Hypothalamus (tissue), 51 donors: ENCODE measurements at places on chromosomes 16 and 17.

GRCh38 chr17:31437720-31438400 lies 46.4 kb downstream of the RAB11FIP4 start:
- DNase-seq = no peak

- DNase-seq = peak; percentile 71
Observed at GRCh38 chr17:1573932-1574696, 11.5 kb upstream of the PITPNA start.

- DNase-seq = no peak
Observed at GRCh38 chr17:34366529-34367107, 3.6 kb upstream of the CCL1 start.

DNA sequence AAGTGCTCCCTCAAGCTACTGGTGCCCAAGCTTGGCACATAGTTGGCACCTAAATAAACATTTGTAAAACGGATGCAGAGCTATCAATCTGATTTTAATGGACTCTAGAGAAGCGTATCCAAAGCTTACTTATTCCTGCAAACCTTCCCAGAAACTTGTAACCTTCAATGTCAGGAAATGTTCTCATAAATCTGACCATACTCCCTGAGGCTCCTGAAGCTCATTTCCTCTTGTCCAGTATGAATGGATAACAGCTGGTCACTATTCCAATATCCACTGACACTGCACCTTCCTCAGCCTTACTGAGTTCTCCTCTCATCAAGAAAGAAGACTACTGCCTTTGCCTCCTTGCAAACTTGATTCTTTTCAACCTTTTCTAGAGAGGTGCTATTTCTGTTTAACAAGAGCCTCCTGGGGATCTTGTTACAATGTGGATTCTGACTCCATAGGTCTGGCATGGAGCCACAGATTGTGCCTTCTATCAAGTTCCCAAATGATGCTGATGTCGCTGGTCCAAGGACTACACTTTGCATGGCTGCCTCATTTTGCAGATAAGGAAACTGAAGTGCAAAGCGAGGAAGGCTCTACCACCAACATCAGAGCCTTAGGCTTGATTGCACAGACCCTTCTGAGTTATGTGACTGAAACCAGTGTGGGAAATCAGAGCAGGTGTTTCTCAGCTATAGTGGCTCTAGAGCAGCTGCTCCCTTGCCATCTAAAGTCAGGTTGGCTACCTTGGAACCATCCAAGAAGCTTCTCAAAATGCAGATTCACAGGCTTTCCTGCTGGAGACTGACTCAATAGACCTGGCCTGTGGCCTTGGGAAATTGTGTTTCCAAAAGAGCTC lies 377.8 kb downstream of the SOX9 start:
- DNase-seq = no peak

- DNase-seq = no peak
Observed at GRCh38 chr17:83109793-83110645, 30.6 kb downstream of the METRNL start.

- DNase-seq = no peak
Observed at GRCh38 chr17:9220398-9221146, 199.3 kb downstream of the NTN1 start.

DNA sequence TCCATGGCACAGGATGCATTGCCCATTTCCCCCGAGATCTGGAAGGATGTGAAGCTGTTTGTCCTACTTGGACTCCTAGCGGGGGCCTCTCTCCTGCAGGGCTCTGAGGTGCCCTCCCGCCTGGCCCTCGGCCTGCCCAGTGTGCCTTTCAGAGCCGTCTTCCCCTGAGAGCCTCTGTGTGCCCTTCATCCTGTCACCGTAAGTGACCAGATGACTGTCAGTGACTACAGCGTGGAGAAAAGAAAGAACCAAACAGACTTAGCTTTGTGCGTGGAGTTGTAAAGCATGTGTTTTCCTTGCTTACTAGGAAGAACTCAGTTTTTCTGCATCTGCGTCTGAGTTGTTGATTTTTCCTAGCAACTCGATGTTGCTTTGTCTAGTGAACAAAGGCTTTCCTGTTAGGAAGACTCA lies 56.1 kb downstream of the BANP start:
- DNase-seq = no peak

DNA sequence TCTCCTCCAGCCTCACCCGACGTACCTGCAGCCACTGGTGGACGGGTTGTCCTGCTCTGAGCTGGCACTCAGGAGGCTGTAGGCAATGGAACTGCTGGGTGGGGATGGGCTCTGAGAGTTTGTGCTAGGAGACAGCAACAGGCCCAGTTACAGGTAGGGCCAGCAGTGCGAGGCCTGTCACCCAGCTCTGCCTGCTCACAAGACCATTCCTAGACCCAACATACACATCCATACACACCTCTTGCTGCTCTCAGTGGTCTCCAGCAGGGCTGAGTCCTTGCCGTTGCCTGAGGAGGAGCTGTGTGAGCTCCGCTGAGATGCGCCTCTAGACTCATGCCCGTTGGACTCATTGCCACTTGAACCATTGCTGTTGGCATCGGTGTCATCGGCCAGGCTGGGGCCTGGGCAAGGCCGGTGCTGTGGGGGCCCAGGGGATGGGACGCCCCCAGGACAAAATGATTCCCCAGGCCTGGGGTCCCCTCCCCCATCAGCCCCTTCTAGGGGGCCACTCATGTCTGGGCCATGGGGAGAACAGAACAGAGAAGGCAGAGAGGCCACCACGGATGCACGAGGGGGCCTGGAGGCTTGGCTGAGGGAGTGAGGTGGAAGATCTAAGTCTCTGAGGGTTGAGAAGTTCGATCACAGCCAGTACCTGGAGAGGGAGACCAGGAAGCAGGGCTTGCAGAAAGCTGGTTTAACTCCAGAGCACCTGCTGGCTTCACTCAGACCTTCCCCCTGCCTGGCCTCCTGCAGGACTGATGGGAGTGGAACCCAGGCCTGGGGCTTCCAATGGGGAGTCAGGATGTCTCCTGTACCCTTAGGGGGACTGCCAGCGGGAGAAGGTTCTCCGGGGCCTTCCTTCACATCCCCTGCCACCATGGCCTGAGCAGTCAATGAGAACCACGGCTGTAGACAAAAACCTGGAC lies 1.7 kb downstream of the PER1 start:
- no peak for DNase-seq

GRCh38 chr17:21373696-21374440 lies 2.3 kb upstream of the KCNJ12 start:
- no peak for DNase-seq

- no peak for DNase-seq
Observed at GRCh38 chr16:46743232-46743719, 4.9 kb downstream of the MYLK3 start.

- no peak for DNase-seq
Observed at GRCh38 chr17:62737513-62737912, 70.6 kb downstream of the MARCHF10 start.

- DNase-seq = no peak
Observed at GRCh38 chr17:34879146-34879545, 82.1 kb downstream of the CCT6B start.

GRCh38 chr17:62186841-62187240 lies 121.8 kb upstream of the MED13 start:
- no peak for DNase-seq

GRCh38 chr17:50033316-50033715 lies 22.6 kb upstream of the ITGA3 start:
- DNase-seq = no peak

DNA sequence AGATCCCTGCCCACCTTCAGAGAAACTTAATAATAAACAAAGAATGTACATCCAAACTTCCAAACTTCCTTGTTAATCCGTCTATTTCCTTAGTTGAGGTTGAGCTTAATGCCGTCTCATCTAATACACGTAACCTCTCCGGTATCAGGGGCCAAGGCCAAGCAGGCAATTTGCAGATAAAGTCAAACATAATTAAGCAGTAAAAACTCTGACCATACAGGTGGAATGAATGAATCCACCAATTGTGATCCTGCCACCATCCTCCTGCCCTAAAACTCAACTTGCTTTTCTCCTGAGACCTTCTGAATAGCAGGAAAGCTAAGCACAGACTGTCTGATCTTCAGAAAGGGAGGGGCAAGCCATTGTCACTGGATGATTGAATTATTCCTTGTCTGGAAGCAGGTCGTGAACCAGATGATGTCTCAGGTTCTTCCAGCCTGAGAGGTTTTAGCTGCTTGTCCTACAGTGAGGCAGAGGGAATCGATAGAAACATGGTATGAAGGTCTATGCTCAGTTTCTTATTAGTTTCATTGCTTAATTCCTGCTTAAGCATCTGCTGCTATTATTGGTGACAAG lies 1111.8 kb upstream of the EEF2KMT start:
- no peak for DNase-seq

- no peak for DNase-seq
Observed at GRCh38 chr16:3004781-3005284, 7.9 kb upstream of the CLDN9 start.

GRCh38 chr17:47907932-47908562 lies 12.0 kb downstream of the SP2 start:
- DNase-seq = no peak

DNA sequence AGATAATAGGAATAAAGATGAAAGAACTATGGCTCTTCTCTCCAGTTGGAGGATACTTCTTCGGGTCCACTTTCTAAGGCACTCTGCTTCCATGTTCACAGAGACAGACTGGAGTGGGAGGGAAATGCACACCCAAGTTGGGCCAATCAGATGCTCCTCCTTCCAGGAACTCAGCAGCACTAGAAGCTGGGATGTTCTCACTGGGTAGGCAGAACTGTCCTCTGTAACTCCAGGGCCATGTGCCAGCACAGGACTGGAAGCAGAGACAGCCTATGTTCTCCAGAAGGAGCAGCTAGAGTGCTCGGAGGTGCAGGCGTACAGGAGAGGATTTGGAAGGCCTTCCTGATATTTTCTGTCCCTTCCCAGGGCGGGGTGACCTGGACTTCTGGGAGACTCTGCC lies 49.9 kb upstream of the SREBF1 start:
- no peak for DNase-seq

DNA sequence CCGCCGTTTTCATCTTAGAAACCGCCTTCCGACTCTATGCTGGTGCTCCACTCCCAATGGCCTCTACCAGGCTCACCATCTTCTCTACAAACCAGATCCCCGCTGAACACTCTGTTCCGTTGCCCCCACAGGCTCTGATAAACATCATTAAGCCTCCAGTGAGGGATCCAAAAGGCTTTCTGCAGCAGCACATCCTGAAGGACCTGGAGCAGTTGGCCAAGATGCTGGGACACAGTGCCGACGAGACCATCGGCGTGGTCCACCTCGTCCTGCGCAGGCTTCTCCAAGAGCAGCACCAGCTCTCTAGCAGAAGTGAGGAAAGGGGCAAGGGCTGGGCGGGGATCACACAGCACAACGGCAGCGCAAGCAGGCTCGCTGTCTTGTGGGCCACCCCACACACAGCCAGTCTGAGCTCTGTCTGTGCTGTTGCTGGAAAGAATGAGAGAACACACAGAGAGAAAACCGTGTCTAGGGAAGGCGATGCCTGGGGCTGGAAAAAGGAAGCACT lies 33.5 kb upstream of the ENDOV start:
- DNase-seq = no peak

DNA sequence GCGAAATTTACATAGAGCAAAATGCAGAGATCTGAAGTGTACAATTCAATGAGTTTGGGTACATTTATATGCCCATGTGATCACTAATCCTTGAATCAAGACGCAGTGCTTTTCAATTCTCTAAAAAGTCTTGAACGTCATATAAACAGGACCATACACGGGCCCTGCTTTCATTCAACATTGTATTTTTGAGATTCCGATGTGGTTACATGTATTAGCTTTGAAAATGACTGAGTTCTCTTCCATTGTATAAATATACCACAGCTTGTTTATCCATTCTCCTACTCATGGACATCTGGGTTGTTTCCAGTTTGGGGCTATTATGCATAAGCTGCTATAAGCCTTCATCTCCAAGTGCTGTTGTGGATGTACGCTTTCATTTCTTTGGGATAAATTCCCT lies 45.5 kb downstream of the ZCCHC14 start:
- DNase-seq = no peak

DNA sequence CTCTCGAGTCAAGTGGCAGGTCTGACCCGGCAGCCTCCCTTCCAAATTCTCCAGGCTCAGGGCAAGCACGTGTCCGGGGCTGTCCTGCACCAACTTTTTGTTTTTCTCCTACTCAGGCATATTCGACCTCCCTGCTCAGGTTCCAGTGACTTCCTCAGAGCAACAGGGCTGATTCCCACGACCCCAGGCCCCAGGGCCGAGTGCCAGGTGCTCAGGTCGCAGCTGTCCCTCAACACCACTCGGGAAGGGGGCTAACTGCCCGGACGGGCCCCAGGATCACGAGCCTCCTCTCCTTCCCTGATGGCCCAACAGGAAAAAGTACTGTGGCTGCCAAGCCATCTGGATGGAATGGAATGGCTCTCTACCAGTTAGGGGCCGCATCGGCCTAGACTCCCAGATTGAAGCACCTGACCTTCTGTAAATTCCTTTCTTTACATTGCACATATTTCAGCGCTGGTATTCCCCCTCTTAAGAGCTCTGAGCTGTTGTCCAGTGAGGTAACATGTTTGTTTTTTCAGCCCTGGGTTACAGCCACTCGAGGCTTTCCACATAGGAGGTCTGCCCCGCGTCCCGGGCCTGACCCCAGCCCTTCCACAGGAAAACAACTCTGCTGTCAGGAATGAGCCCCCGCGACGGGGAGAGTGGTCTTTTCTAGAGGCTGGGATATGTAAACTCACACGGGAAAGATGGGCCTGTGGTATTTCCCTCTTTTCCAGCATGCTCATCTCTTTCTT lies 25.0 kb downstream of the NXN start:
- DNase-seq = no peak

- DNase-seq = no peak
Observed at GRCh38 chr17:40820228-40820838, 2.1 kb downstream of the KRT10 start.

GRCh38 chr17:68658999-68659780 lies 58.0 kb upstream of the FAM20A start:
- no peak for DNase-seq

- no peak for DNase-seq
Observed at GRCh38 chr16:22284637-22285036, 12.6 kb upstream of the POLR3E start.

- peak; percentile 30 for DNase-seq
Observed at GRCh38 chr17:49214676-49215360, 4.3 kb downstream of the ABI3 start.

- DNase-seq = peak; percentile 32
Observed at GRCh38 chr17:79042421-79043190, 18.6 kb downstream of the C1QTNF1 start.

- no peak for DNase-seq
Observed at GRCh38 chr16:56192986-56193945, 2.0 kb downstream of the GNAO1 start.

GRCh38 chr16:8436931-8437330 lies 153.4 kb downstream of the TMEM114 start:
- DNase-seq = no peak
